ENCODE measurements at places on chromosomes 12 and 14. TPM values are rescaled to one million over a fixed set of nuclear protein-coding genes. Genes with fewer than 3 reads are reported as not detected.

GRCh38 chr12:11026118-11026517 is 3.7 kb upstream of the TAS2R19 start:
- H3K4me1 ChIP-seq, result no peaks in the 10 kb centered on the region
- H3K36me3 ChIP-seq, result peaks cover 2% of the 10 kb centered on the region
- H3K27ac ChIP-seq, result no peak overlapping the region
- no peak overlapping the region for H3K4me3 ChIP-seq
- no peak for DNase-seq

DNA sequence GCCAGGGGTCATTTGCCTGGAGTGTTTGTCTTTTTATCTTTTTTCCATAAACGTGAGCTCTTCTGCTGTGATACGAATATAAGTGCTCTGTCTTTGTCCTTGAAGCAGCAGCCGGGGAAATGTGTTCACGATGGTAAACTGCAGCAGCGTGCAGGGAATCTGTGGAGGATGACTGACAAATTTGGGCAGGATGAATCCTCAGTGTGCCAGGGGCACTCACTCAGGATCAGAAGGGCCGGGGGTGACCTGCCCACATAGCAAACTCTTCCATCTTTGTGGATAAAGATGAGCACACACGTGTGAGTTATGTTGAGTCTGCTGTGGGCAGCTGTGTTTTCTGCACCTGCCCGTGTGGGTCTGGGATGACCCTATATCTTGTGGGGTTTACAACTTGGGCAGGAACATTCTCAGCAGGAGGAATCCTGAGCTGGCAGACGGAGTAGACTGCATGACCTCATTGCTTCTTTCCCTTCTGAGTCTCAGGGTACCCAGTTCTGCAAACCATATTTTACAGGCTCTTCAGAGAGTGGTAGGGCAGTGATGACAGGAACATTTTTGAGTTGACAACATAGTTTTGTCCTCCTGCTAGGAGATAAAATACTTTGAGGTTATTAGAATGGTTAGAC is 711 bp downstream of the ANO4 start:
- DNase-seq, result no peak
- peaks cover 2% of the 10 kb centered on the region for H3K36me3 ChIP-seq
- H3K27ac ChIP-seq, result no peak overlapping the region
- no peak overlapping the region for H3K4me3 ChIP-seq

DNA sequence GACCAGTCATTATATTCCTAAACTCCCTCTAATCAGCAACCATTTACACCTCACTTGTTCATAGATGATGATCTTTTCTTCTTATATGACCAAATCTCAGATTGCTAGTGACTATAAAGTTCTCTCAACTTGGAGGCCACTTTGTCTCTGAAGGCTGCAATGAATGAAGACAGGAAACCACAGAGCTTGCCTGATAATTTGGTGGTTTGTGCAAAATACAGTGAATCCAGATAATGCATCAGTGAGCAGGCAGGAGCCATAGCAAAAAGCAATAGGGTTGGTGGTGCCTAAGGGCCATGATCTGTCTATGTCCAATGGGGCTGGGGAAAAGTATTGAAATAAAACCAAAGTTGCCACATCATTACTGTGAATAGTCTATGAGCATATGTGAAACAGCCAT is 123.8 kb upstream of the LRFN5 start:
- H3K36me3 ChIP-seq, result no peaks in the 10 kb centered on the region
- H3K27me3 ChIP-seq, result no peaks in the 10 kb centered on the region
- no peak for DNase-seq
- no peak overlapping the region for H3K27ac ChIP-seq

GRCh38 chr12:93813972-93814821 is 137.0 kb downstream of the CRADD start:
- H3K27me3 ChIP-seq, result no peaks in the 10 kb centered on the region
- H3K27ac ChIP-seq, result no peak overlapping the region
- H3K4me1 ChIP-seq, result peaks cover 22% of the 10 kb centered on the region
- H3K4me3 ChIP-seq, result no peak overlapping the region

DNA sequence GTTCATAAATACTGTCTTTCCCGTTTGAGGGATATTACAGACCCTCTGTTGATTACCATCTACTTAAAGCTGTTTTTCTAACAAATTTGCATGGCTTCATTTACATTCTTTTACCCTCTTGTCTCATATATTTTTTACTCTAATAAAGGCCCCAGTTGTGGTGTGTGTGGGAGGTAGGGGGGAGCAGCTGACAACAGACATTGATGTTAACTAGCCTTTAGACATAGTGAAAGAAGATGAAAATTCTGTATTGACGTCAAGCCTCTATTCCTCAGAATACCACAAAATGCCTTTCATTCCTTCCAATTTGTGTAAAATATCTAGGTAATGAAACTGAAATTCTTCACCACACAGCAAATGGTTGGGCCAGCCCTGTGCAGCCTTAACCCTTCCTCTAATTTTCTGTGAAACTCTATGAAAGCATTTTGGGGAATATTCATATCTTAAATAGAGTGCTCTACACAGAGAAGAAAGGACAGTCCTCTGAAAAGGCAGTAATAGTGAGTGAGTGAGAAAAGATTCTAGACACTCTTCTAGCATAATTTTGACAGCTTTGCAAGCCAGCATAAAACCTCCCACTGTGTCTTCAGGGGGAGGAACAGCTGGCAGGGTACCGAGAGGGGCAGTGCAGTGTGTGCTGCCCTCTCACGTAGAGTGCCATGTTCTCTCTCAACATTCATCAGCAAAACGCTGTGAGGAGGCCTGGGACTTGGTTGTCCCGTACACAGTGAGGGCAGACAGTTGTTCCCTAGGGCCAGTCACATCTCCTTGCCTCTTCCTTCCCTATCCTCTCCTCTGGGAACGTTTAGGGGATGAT is 20.1 kb upstream of the CERS5 start:
- H3K4me1 ChIP-seq, result peaks cover 76% of the 10 kb centered on the region
- H3K4me3 ChIP-seq, result peak overlapping the region; percentile 72
- peak; percentile 53 for DNase-seq
- peak overlapping the region; percentile 99 for H3K27ac ChIP-seq
- peaks cover 2% of the 10 kb centered on the region for H3K36me3 ChIP-seq

DNA sequence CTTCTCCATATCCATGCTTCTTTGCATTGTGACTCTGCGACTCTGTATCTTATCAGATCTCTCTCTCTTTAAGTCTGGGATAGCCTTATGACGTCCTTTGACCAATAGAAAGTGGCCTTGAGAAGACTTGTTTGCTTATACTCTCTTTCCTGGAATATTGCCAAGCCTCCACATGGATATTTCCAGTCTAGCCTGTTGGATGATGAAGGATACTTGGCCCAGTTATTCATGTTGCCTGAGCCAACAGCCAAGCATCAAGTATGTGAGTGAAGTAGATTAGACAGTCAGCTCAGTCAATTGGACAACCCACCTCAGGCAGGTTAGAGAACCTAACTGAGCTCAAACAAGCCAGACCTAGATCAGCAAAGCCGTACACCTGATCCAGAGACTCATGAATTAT is 864.2 kb upstream of the MGAT4C start:
- no peak for DNase-seq
- no peaks in the 10 kb centered on the region for H3K36me3 ChIP-seq
- H3K27me3 ChIP-seq, result no peaks in the 10 kb centered on the region
- no peaks in the 10 kb centered on the region for H3K4me1 ChIP-seq

DNA sequence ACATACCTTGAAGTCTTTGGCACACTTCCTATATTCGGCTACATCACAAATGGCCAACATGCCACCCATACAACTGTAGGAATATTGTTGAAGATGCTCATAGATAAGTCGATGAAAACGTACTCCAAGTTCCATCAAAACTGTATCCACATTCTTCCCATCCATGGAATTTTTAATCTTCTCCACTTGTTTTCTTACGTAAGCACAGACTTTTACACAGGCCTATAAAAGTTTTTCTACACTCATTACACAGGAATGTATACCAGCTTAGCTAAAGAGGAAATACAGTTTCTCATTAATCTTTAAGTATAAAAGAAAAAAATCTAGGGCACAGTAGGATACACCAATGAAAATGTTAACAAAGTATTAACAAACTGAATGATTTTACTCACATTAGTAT is 59.1 kb downstream of the EXOC5 start:
- no peak overlapping the region for H3K4me3 ChIP-seq
- H3K4me1 ChIP-seq, result no peaks in the 10 kb centered on the region
- H3K27ac ChIP-seq, result no peak overlapping the region
- H3K36me3 ChIP-seq, result peaks cover 5% of the 10 kb centered on the region

GRCh38 chr12:54364413-54364812 is at the start of gene GPR84:
Gene GPR84 (minus strand): TSS chr12:54364486. CDS start chr12:54363851, 635 bp downstream.
- peaks cover 22% of the 10 kb centered on the region for H3K27me3 ChIP-seq
- H3K36me3 ChIP-seq, result no peaks in the 10 kb centered on the region
- H3K4me3 ChIP-seq, result peak within 1 kb of the TSS; percentile 63
- H3K27ac ChIP-seq, result peak within 1 kb of the TSS; percentile 78
- DNase-seq, result peak; percentile 61

GRCh38 chr12:14952299-14952921 is 9.0 kb downstream of the ARHGDIB start:
- H3K36me3 ChIP-seq, result peaks cover 27% of the 10 kb centered on the region
- H3K4me1 ChIP-seq, result peaks cover 91% of the 10 kb centered on the region
- no peaks in the 10 kb centered on the region for H3K27me3 ChIP-seq
- H3K4me3 ChIP-seq, result peak overlapping the region; percentile 90

GRCh38 chr12:70267550-70267949 is 24.3 kb downstream of the CNOT2 start:
- H3K4me3 ChIP-seq, result peak overlapping the region; percentile 65
- H3K36me3 ChIP-seq, result peaks cover 17% of the 10 kb centered on the region

DNA sequence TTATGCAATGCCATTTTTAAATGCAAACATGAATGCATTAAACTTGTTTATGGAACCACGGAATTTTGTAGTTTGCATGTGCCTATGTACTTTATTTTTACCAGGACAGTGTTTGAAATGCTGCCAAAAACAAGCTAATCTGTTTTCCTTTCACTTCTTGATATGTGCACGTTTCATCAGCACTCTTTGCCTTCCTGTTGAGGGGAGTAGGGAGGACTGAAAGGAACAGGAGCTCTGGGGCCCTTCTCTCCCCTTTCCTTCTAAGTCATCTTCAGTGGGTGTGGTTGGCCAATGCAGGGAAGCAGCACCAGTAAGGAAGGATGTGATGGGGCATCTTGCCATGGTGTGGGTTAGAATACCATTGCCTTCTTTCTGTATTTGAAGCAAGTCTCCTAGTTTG is 12.1 kb upstream of the PPP4R4 start:
- no peak for DNase-seq
- no peak overlapping the region for H3K27ac ChIP-seq
- no peaks in the 10 kb centered on the region for H3K27me3 ChIP-seq
- H3K4me3 ChIP-seq, result peak overlapping the region; percentile 9

DNA sequence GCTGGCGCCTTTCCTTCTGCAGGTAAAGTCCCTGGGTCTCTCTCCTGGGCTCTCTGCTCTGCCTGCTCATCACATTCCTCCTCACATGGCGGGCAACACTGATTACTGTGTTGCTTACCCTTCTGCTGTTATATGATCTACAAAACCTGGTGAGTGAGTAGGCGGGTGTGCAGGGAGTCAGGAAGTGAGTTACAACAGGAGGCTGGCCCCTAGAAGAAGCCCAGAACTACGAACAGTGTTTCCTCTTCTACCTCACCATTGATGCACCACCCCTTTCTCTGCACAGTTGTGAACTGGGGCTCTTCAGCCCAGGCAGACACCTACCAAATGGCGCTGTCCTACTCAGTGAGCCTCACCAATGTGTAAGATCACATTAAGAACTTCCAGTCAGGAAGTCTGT is 4.9 kb upstream of the KLHL33 start:
- H3K27me3 ChIP-seq, result peaks cover 4% of the 10 kb centered on the region
- H3K36me3 ChIP-seq, result no peaks in the 10 kb centered on the region
- peak overlapping the region; percentile 3 for H3K27ac ChIP-seq
- H3K4me3 ChIP-seq, result peak overlapping the region; percentile 35
- H3K4me1 ChIP-seq, result peaks cover 24% of the 10 kb centered on the region
- peak; percentile 30 for DNase-seq

- no peak overlapping the region for H3K27ac ChIP-seq
- H3K4me1 ChIP-seq, result no peaks in the 10 kb centered on the region
- no peak overlapping the region for H3K4me3 ChIP-seq
- no peaks in the 10 kb centered on the region for H3K36me3 ChIP-seq
- no peak for DNase-seq
Observed at GRCh38 chr12:54654926-54655325, 6.8 kb upstream of the DCD start.

GRCh38 chr12:3033539-3033867 is 43.7 kb upstream of the TSPAN9 start:
- no peak overlapping the region for H3K4me3 ChIP-seq
- H3K4me1 ChIP-seq, result no peaks in the 10 kb centered on the region
- no peak for DNase-seq

DNA sequence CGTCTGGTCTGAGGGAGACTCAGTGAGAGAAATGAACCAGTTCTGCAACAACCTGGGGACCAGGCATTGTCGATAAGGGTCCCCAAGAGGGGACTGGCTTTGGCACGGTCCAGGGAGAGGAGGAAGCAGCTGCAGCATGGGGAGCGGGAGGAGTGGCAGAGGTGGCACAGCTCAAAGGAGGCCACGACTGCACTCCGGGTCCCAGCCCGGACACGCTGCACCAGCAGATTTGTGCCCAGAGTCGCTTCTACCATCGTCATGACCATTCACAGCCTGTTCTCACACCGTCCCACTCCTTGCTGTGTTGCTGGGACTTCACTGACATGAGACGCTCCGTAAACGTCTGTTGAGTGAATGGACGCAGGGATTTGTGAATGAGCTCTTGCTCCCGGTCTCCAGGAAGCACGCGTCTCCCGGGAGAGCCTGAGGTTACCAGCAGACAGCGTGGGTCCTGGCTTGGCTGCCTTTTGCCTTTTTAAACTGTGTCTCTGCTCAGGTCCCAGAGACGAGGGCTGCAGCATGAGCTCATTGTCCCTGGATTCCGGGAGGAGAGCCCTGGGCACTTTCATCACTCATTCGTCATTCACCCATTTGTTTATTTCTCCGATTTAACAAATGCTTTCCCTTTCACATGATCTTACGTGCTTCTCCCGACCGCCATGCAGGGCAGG is 137.0 kb downstream of the PIWIL1 start:
- H3K27ac ChIP-seq, result no peak overlapping the region
- DNase-seq, result no peak
- no peak overlapping the region for H3K4me3 ChIP-seq
- H3K27me3 ChIP-seq, result no peaks in the 10 kb centered on the region

DNA sequence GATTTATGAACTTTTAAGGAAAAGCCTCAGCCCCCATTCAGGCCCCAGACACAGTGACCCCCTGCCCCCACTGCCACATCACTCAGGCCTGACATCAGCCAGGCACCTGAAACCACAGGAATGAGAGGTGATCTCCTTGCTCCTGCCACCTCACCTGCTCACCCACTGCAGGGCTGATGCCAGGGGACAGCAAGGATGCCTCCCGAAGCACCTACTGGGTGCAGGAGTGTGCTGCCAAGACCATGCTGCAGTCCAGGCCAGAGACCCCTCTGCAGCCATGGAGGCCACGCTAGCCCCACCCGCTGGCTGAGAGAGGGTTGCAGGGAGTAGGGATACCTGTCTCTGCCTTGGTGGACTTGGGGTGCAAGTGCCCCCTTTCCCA is 18.6 kb upstream of the KRT7 start:
- no peak overlapping the region for H3K4me3 ChIP-seq
- no peaks in the 10 kb centered on the region for H3K36me3 ChIP-seq
- no peak overlapping the region for H3K27ac ChIP-seq
- no peaks in the 10 kb centered on the region for H3K4me1 ChIP-seq
- H3K27me3 ChIP-seq, result peaks cover 36% of the 10 kb centered on the region
- DNase-seq, result no peak

SYNE3 gene
- total RNA-seq, result 66.2 TPM

MYH6 gene
- total RNA-seq, result 2.1 TPM

LTBR gene
- 1.9 TPM for total RNA-seq

AMDHD1 gene
- total RNA-seq, result 2.2 TPM

TMEM121 gene
- 6.3 TPM for total RNA-seq

ACSS3 gene
- not detected for total RNA-seq

PRB4 gene
- not detected for total RNA-seq

CD4 gene
- total RNA-seq, result 126 TPM

IAPP gene
- not detected for total RNA-seq

SOX5 gene
- 1.7 TPM for total RNA-seq

TPPP2 gene
- not detected for total RNA-seq

KSR2 gene
- total RNA-seq, result 0.21 TPM

TAS2R8 gene
- not detected for total RNA-seq
